ENCODE measurements at places on chromosomes 11 and 22. TPM values are rescaled to one million over a fixed set of nuclear protein-coding genes. Genes with fewer than 3 reads are reported as not detected.

Gene IRF7
- 13.6 TPM for total RNA-seq

Gene NELL1
- total RNA-seq = 2.6 TPM

Gene POTEH
- total RNA-seq = not detected

Gene CRYBA4
- total RNA-seq = 0.22 TPM

Gene NCAM1
- 7.1 TPM for total RNA-seq

Gene SCUBE2
- total RNA-seq = 1.4 TPM

Gene DRD4
- 2.1 TPM for total RNA-seq

Gene SLC5A1
- not detected for total RNA-seq

Gene MS4A3
- total RNA-seq = not detected

Gene OR6A2
- total RNA-seq = 0.07 TPM

Gene DKK3
- 8.8 TPM for total RNA-seq

Gene MSANTD2
- 10.3 TPM for total RNA-seq

Gene CFAP300
- 1.7 TPM for total RNA-seq

Gene BIK
- total RNA-seq = 2.1 TPM

Gene PYGM
- 2.9 TPM for total RNA-seq

Gene LRRC4C
- 0.66 TPM for total RNA-seq

Gene KIF18A
- total RNA-seq = 21.4 TPM

Gene DMC1
- total RNA-seq = 20.4 TPM

Gene PHF21B
- 17.7 TPM for total RNA-seq

Gene LRRC10B
- total RNA-seq = 2.6 TPM

Gene ACTN3
- total RNA-seq = 36.9 TPM

Gene UQCR10
- total RNA-seq = 108 TPM

Gene BTBD18
- not detected for total RNA-seq

Gene VPREB3
- total RNA-seq = not detected

Gene C1QTNF6
- 4.9 TPM for total RNA-seq

Gene B3GAT1
- 12.8 TPM for total RNA-seq

Gene GGTLC3
- total RNA-seq = not detected

Gene HEPN1
- not detected for total RNA-seq

Gene ZNF70
- 2.3 TPM for total RNA-seq

Gene TRIM49
- total RNA-seq = not detected

Gene HBB
- not detected for total RNA-seq

Gene CLTCL1
- total RNA-seq = 11.0 TPM

Gene ELMOD1
- total RNA-seq = 0.15 TPM

Gene SMIM35
- not detected for total RNA-seq

Gene TH
- not detected for total RNA-seq

Gene NAV2
- 12.3 TPM for total RNA-seq

Gene TOM1
- 27.1 TPM for total RNA-seq

Gene SCUBE1
- total RNA-seq = 0.45 TPM

Gene MAFF
- total RNA-seq = 5.3 TPM

Gene ANO5
- 6.2 TPM for total RNA-seq

Gene RBFOX2
- total RNA-seq = 77.7 TPM

Gene DEUP1
- not detected for total RNA-seq

Gene OVOL1
- total RNA-seq = 1.4 TPM

Gene RPS19BP1
- 154 TPM for total RNA-seq

Gene P2RY6
- total RNA-seq = not detected

Gene GAL3ST1
- 8.4 TPM for total RNA-seq

Gene OR52I1
- not detected for total RNA-seq

All from H7 (cell line).